GDM1 (cell line): ENCODE measurements at places on chromosomes 5 and 9.

DNA sequence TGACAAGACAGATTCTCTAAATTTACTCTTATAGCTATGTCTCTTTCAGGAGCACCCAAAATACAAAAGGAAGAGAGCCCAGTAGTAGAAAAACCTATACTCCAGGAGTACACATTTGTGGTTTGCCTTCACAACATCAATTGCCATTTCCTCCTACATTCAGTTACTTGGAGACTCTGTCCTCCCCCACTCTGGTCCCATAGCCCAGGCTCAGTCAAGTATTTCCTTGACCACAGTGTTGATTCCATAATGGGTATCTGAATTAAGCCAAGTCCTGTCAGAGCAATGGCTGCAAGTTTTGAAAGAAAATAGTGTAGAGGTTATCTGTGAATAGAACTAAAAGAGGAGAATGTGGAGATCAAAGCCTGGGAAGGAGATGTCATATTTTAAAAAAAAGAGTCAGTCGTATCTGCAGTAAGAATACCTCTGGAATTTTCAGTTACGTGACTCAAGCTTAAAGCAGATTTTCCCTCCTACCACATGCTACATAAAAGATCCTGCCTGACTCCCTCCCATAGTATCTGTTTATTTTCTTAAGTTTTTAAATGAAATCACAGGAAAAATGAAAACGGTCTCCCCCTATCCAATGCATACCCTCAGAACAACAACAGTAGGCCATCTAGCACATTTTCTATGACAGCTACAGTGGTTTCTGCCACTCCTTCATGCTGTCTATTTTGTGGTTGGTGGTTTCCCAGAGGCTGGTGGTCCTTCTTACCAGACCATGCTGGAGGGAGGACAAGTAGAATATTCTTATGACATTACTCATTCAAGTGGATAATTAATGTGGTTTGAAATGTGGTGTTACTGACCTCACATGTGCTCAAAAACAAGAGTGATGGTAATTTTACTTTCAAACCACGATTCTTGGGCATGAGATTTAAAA, 249.7 kb upstream of the TMEM161B start:
- no peak for DNase-seq

GRCh38 chr9:110605565-110605964, 26.0 kb upstream of the SVEP1 start:
- DNase-seq = no peak

- DNase-seq = no peak
Observed at GRCh38 chr5:135724617-135725016, 109.8 kb upstream of the SLC25A48 start.

- no peak for DNase-seq
Observed at GRCh38 chr5:56350597-56351170, 117.6 kb upstream of the ANKRD55 start.

DNA sequence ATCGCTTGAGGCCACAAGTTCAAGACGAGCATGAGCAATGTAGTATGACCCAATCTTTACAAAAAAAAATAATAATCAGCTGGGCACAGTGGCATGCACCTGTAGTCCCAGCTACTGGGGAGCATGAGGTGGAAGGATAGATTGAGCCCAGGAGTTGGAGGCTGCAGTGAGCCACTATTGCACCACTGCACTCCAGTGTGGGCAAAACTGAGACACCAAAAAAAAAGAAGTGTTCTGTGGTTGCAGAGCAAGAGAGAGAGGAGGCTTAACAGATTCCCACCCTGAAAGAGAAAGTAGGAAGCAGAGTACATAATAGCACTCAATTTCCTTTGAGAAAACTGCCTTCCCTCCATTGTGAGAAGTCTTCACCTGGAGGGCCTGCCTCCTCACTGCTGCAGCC, 52.6 kb downstream of the ALDH7A1 start:
- no peak for DNase-seq

DNA sequence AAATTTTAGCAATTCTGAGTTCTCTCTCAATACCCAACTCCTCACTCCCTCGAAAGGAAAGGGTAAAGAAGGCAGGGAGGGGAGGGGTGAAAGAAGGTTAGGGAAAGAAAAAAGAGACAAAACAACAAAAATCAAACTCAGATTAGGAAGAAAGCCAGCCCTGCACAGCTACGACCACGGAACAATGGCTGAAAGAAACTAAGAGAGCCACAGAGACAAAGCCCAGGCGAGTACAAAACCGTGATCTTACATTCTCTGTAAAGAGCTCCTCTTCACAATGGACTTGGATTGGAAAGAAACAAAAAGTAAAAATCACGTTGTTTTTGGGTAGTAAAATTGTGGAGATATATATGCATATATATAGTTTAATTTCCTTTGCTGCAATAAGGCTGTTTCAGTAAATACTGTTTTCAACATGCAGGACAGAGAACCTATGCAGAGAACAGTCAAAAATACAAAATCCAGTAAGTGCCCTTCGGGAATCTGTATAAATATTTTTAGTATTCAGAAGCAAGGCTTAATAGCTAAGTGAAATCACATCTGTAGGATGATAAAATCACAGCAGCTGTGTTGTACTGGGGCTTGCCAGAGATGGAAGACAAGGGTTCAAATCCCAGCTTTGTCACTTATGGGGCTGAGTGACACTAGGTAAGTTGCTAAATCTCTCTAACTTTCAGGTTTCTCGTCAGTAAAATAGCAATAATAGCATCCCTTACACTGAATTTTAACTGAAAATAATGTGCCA, 16.9 kb downstream of the PSMB7 start:
- no peak for DNase-seq

GRCh38 chr5:73435759-73436534, 12.6 kb downstream of the FOXD1 start:
- DNase-seq = no peak

- DNase-seq = no peak
Observed at GRCh38 chr5:118366429-118366828, 621.9 kb downstream of the DTWD2 start.

DNA sequence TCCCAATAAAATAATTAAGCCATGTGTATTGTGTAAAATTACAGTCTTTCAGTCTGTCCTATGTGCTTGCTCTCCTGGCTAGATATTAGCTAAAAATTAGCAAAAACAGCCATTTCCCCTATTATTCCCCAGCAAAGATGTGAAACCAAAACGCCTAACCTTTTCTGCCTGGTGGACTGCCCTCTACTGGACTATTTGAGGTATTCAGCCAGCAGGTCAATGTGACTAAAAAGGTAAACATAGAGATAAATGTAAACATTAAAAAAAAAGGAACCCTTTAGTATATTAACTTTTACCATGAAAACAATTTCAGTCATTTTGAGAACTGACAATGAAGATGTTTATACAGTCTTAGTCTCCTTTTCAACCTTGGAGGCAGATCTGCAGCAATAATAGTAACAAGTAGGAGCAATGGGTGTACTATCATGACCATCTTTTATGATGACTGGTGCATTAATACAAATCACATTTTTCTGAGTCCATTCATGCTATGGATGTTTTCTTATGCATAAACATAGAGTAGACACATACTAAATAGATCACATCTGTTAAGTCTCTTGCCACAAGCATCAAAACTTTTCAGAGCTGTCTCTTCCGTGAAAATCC, 10.1 kb downstream of the ATG12 start:
- DNase-seq = no peak

GRCh38 chr5:180026320-180026719, 45.2 kb downstream of the RNF130 start:
- DNase-seq = no peak

DNA sequence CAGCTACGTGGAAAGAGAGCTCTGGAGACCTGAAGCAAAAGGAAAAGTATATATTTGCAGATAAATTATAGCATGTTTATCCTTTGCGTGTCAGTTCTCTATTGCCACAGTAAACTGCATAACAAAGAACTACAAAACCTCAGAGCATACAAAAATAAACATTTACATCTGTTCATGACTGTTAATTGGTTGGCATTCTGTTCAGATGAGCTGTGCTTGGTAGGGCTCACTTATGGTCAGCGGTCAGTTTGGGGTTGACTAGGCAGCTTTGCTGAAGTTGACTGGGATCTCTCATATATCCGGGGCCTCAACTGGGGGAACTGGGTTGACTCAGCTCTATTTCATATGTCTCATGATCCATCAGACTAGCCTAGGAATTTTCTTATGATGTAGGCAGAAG, 257.7 kb downstream of the TLE1 start:
- no peak for DNase-seq
